PC-9 (cell line): ENCODE measurements at places on chromosomes 1 and 21. TPM values are rescaled to one million over a fixed set of nuclear protein-coding genes. Genes with fewer than 3 reads are reported as not detected.

The C1orf116 gene
- total RNA-seq: 30.2 and 36.7 TPM in 2 replicates

The LPGAT1 gene
- total RNA-seq: 46.0 and 46.8 TPM in 2 replicates

DNA sequence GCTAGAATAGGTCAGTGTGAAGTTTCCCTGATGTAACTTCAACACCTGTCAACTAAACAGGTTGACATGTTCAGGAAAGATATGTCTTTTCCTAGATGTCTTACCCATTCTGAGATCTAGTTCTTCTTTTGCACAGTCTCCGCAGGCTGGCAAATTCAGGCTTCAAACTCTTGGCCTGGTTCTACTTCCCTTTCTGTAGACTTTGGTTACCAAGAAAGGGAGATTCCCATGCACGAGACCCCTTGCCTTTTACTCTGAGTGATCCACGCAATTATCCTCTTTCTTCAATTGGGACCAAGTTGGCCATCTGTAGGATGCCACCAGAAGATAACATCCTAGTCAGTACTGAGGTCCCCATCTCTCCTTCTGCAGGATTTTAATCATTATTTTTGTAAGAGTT is 2.0 kb downstream of the CFAP45 start:
- no peak for DNase-seq

DNA sequence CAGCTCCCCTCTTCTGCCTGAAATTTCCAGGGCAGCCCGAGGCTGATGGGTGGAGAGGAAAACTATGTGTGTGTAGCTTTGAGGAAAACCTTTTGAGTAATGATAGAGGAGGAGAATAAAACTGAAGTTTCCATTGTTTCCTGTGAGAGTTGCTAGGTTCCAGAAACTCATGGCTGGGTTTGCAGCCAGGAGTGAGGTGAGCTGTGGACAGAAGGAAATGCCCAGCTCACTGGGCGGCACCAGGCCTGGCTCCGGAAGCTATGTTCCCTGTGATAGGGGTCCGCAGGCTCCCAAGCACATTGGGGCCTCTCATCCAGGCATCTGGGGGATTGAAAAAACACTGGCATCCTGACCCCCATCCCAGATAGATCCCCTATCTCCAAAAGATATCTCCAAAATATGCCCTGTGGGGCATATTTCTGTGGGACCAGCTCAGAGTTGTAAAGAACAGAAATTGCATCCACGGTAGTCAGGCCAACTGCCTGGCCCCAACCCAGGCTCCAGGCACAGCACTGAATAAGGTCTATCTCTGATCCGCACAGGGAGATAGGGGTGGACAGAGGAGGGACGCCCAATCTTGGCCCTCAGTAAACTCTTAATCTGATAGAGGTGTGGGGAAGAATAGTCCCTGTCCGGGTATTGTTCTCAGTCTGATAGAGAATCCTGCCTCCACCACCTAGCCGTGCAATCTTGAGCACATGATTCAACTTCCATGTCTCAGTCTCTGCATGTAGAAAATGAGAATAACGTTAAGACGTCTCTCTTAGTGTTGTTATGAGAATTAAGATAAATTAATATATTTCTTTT is 1.8 kb upstream of the HSPG2 start:
- no peak for DNase-seq

DNA sequence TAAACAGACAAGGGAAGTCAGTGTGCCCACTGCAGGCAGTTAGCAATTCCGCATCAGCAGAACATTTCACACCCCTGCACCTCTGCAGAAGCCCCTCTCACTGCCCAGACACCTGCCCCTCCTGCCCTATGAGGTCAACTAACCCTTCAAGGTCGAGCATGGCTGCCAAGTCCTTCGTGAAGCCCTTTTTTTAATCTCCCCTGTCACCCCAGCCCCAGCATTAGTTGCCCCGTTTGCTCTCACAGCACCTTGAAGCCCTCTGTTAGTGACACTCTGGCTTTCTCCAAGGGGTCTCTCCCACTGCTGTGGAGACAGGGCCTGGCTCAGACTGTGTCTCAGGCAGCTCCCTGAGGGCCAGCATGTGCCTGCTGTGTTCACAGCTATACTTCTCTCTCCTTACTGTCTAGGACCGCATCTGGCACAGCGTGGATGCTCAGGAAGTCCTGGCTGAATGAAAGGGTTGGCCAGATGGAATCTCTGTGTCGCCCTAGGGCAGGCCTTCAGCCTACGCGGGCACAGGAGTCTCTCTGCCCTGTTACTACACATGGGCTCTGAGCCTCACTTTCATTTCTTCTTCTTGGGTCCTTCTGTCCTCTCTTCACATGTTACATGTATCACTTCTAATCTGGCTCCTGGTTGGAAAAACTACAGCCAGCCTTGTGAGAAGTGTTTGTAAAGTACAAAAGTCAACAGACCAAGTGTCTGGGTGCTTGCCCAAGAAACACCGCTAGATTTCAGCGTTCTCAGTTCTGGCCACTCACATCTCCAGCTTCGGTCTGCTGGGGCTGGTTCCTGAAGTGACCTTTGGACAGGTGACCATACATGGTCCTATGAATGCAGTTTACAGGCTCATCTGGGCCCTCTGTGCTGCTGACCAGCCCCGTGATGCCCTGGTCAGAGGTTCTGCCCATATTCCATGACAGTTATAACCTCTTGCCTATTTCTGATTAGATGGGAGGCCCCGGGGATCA is 19.7 kb downstream of the SLC2A1 start:
- DNase-seq: no peak

DNA sequence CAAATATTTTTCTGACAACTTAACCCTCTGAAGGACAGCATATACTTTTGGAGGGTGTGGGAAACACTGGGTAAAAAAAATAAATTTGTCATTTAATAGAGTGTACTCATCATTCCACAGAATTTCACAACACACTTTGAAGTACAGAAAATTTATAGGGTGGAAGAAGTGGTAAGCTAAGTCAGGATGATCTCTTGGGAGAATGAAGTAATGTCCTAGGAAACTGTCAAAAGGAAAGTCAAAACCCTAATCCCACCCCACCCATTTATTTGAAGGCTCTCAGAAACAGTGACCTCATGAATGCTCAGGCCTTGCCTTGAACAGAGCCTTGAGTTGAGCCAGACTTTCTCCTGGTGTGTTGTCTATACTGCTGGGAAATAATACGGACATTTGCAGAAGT is 7.3 kb upstream of the UAP1 start:
- no peak for DNase-seq

DNA sequence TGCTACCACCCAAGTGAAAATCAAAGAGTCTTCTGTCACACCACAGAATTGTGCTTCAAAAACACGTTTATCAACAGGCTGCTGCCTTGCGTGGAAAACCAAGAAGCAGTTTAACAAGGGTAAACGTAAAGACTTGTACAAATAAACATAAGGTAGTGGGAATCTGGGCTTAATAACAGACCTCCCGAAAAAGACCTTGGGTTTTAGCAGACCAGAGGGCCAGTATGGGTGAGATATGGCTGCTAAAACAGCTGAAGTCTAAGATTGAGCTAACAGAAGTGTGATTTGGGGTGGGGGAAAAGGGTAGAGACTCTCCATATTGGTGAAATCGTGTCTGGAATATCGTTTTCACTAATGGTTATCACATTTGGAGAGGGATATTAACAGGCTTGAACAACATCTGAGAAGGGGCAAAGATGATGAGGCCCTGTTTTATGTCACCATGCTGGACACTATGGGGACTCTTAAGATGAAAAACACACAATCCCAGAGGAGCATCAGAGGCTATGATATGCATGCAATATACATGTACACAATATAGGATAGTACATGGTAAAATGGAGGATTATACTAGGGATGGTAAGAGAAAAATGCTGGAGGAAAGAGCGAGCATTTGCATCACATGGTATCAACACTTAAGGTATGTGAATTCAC is 1.4 kb downstream of the MOV10 start:
- DNase-seq: no peak

DNA sequence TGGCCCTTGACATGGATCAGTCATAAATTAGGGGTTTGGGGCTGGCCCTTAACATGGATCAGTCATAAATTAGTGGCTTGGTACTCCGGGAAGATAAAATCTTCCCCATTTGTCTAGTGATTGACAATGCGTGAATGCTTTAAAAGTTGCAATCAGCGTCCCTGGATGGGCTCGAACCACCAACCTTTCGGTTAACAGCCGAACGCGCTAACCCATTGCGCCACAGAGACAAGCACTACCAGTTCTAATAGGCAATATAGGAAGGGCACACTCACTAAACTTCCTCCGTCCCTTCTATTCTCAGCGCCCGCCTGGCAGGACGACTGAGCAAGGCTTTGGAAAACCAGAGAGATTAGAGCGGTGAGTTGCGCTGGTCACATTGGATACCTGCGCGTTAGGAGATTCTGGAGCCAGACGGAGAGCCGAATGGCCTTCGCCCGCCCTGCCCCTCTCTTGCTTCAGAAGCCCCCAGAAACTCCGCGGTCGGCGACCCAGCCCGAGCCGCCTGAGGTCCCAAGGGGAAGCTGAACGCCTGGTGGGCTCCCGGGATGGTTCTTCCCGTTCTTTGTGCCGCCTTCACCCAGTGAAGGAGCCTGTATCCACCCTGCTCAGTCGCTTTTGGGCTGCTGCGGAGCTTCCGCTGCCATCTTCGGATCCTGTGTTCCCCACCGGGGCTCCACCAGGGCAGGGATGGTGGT is 235.9 kb downstream of the FAM72C start:
- DNase-seq: no peak

DNA sequence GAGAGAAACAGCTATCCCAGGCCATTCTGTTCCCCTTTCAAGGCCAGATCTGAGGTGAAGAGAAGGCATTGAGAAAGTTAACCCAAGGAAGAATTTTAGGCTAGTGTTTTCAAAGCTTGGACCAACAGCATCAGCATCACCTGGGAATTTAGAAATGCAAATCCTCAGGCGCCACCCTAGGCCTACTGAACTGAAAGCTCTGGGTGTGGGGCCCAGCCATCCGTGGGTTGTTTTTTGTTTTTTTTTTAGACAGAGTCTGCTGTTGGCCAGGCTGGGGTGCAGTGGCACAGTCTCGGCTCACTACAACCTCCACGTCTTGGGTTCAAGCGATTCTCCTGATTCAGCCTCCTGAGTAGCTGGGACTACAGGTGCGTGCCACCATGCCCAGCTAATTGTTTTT is 98.6 kb downstream of the RNF220 start:
- no peak for DNase-seq
